ENCODE measurements at places on chromosomes 12 and 14.

DNA sequence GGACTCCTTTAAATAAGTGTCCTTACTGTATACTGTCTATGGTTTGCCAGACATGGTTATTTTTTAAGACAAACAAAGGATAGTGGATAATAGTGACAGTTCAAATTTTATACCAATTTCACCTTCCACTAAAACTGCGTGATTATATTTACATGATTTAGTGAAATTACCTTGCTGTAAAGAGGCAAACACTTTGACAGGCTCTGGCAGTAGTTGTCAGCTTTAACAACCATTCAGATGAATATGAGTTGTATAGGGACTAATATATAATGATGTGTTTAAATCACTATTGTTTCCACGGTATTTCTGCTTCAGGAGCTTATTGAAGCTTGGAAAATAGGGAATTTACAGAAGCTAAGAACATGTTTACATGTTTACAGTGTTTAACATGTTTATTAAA is 1364.0 kb downstream of the FSCB start:
- DNase-seq, result no peak

- DNase-seq, result no peak
These were observed 12.1 kb downstream of the MDM1 start for GRCh38 chr12:68319988-68320623.

GRCh38 chr14:72796935-72797334 is 97.0 kb downstream of the DPF3 start:
- no peak for DNase-seq

DNA sequence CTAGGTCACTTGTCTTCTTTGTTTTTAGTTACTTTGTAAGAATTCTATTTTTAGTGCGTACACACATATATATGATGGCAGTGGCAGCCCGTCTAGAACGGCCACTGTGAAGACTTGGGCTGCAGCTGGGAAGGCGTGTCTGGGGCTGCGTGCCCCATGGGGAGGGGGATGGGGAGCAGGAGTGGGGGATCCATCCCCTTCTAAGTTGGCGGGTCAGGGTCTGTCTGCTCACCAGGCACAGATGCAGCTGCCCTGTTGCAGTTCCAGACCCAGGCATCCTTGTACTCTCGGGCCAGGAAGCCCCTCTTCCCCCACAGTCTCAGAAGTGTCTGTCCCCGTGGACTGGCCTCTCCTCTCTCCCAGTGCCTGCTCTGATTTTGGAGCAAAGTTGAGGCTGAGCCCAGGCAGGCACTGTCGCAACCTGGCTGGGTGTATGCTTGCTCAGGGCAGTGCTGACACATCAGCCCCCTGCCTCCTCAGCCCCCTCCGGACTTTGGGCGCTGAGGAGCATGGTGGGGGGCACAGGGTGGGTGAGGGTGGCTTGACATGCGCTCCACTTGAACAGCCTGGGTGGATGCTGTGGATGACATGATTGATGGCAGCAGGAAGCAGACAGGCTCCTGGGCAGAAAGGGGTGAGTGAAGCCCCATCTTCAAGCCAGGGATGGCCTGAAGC is 271.2 kb upstream of the NAV3 start:
- DNase-seq, result no peak

GRCh38 chr12:31232361-31232965 is 93.5 kb downstream of the SINHCAF start:
- DNase-seq, result no peak

- DNase-seq, result no peak
These were observed 229.9 kb downstream of the NTF3 start for GRCh38 chr12:5661811-5662210.

DNA sequence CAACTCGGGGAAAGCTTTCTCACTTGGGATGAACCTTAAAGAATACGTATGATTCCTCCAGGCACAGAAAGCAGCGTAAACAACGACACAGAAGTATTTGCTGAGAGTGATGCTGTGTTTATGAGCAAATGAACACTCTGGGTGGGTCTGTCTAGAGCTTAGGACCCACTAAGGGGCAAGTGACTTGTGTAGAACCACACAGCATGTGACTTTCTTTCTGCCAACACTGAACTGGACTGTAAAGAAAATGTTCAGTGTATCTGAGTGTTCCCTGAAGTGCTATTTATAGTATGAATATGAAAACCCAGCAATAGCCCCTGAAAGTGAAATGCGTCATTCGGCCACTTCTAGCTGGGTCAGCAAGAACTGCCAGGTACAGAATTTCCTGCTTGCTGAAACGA is 78.5 kb downstream of the ST8SIA1 start:
- DNase-seq, result no peak

All from right kidney (tissue), 9 donors.